ENCODE measurements at places on chromosomes 7 and 10.

GRCh38 chr10:51918884-51919325 is 219.5 kb upstream of the CSTF2T start:
- no peak for DNase-seq

GRCh38 chr7:151315038-151315655 is 26.5 kb upstream of the NUB1 start:
- peak; percentile 76 for DNase-seq

GRCh38 chr10:30241422-30242110 is 107.5 kb downstream of the MTPAP start:
- DNase-seq = no peak

- DNase-seq = no peak
Measured at GRCh38 chr10:64463406-64463805, 942.2 kb downstream of the REEP3 start.

DNA sequence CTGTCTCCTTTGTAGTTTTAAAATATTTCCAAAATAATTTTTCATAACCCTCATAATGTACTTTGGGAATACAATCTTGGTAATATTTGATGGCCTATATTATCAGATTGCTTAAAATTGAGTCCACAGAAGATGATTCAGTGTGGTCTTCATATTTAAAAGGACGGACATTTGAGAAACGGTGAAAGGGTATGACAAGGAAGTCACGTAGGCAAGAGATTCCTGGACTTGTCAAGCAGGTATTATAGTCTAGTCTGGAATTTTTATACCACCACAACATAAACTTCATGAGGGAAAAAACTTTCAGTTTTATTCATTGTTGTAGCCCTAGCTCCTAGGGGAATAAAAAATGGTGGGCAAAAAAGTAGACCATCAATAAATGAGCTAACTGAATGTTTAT is 82.3 kb downstream of the KMT2E start:
- DNase-seq = no peak

DNA sequence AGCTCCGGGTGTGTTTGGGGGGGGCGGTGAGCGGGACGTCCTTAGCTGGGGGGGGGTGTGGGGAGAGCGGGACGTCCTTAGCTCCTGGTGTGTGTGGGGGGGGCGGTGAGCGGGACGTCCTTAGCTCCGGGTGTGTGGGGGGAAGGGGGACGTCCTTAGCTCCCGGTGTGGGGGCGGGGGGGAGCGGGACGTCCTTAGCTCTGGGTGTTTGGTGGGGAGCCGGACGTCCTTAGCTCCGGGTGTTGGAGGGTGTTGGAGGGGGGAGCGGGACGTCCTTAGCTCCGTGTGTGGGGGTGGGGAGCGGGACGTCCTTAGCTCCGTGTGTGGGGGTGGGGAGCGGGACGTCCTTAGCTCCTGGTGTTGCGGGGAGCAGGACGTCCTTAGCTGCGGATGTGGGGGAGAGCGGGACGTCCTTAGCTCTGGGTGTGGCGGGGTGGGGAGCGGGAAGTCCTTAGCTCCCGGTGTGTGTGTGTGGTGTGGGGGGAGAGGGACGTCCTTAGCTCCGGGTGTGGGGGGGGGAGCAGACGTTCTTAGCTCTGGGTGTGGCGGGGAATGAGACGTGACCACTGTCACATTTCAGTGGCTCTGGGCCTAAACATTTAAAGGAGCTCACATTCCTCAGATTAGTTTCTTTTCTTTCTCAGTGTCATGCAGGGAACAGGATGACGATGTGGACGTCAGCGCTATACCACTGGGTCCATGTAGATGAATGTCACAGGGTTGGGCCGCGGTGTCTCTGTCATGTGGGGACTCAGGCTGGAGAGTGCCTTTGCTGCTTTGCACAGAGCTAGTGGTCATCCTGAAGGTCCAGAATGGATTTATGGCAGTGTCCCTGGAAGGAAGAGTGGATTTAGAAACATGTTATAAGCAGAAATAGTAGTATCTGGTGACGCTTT is 7.5 kb downstream of the DYNC2I1 start:
- DNase-seq = peak; percentile 11

- DNase-seq = no peak
Measured at GRCh38 chr7:90459888-90460287, 9.6 kb upstream of the PTTG1IP2 start.

GRCh38 chr7:945147-945555 is 9.3 kb downstream of the ADAP1 start:
- no peak for DNase-seq

GRCh38 chr10:69866688-69867461 is 65.2 kb downstream of the COL13A1 start:
- DNase-seq = no peak

GRCh38 chr7:159027056-159027788 is 117.4 kb downstream of the VIPR2 start:
- DNase-seq = no peak

DNA sequence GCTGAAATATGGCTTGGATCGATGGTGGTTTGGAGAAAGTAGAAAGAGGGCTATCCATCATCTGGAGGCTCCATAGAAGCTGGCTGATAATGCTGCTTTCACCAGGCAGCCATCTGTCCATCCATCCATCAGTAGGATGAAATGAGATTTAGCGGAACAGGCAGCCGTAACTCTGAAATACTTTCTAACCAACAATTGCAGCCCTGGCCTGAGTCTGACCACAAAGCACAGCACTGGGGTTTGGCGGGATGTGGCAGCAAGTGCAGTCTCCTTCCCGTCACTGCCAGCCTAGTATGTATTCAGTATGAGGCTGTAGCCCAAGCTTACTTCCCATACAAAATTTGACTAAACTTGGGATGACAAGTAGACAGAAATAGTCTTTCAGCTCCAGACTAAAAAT is 38.0 kb downstream of the R3HCC1L start:
- no peak for DNase-seq

- no peak for DNase-seq
Measured at GRCh38 chr7:92749832-92750446, 86.4 kb downstream of the CDK6 start.

- no peak for DNase-seq
Measured at GRCh38 chr10:14774797-14775196, at the start of gene FAM107B. TSS of gene FAM107B (minus strand) at chr10:14774897. CDS start at chr10:14774663, 234 bp downstream.

GRCh38 chr10:1255118-1255517 is 198.9 kb downstream of the WDR37 start:
- no peak for DNase-seq

- no peak for DNase-seq
Measured at GRCh38 chr7:12965767-12966166, 278.3 kb downstream of the ARL4A start.

DNA sequence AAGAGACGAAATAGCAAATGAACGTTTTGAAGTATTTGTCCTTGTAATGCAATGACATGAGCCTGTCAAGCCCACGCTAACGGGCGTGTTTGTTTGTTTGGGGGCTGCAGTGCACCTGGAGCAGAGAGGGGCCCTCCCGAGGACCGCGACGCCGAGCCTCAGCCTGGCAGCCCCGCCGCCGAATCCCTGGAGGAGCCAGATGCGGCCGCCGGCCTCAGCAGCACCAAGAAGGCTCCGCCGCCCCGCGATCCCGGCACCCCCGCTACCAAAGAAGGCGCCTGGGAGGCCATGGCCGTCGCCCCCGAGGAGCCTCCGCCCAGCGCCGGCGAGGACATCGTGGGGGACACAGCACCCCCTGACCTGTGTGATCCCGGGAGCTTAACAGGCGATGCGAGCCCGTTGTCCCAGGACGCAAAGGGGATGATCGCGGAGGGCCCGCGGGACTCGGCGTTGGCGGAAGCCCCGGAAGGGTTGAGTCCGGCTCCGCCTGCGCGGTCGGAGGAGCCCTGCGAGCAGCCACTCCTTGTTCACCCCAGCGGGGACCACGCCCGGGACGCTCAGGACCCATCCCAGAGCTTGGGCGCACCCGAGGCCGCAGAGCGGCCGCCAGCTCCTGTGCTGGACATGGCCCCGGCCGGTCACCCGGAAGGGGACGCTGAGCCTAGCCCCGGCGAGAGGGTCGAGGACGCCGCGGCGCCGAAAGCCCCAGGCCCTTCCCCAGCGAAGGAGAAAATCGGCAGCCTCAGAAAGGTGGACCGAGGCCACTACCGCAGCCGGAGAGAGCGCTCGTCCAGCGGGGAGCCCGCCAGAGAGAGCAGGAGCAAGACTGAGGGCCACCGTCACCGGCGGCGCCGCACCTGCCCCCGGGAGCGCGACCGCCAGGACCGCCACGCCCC is 118.5 kb downstream of the CYTH3 start:
- no peak for DNase-seq

DNA sequence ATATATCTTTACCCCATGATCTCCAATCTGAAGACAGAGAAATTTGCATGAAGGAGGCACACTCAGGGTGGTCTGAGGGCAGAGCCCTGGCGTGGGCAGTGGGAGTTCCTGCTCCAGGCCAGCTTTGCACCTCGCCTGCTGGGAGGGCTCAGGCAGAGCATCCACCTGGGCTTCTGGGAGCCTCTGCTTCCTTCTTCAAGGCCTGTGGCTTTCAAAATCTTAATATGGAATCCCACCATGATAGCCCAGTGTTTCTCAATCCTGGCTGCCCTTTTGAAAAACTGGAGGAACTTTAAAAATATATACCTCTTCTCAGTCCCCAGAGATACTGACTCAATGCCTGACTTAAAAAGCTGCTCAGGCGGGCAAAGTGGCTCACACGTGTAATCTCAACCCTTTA is 36.7 kb upstream of the PSAP start:
- DNase-seq = no peak

- no peak for DNase-seq
Measured at GRCh38 chr7:151993977-151994676, 31.3 kb upstream of the GALNT11 start.

DNA sequence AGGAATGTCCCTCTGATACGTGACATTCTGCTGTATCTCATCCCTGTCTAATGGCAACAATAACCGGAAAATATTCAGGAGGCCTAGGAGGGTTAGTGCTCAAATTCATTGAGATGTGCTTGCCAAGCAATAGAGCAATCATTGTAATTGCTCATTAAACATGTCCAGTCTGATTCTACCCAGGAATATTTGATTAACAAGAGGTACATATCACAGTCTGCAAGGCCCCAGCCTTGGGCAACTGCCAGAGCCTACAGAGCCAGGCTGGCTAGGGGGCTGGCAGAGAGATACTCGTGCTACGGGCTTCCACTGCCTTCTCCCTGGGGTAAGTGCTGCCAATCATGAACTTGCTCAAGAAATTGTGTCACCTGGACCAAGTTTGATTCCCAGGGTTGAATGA is 99.1 kb downstream of the ALOX5 start:
- DNase-seq = no peak

- peak; percentile 87 for DNase-seq
Measured at GRCh38 chr7:47670729-47671128, 88.8 kb upstream of the TNS3 start.

DNA sequence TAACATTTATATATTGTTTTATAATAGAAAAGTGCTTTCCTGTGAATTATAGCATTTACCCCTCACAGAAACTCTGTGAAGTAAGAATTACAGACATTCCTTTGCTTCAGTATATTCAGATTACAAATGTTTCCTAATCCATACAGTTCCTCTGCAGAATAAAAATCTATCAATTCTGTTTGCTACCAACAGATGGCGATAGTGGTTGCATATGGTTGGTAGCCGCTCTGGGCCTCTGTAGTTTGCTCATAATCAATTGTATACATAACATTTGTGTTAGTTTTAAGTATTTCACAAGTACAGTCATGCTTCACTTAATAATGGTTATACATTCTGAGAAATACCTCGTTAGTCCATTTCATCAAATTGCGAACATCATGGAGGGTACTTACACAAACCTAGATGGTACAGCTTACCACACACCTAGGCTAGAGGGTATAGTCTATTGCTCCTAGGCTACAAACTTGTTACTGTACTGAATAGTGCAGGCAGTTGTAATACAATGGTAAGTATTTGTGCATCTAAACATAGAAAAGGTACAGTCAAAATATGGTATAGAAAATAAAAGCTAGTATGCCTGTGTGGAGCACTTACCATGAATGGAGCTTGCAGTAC is 94.4 kb upstream of the STEAP4 start:
- peak; percentile 9 for DNase-seq

- no peak for DNase-seq
Measured at GRCh38 chr7:93663561-93664299, 89.2 kb upstream of the CALCR start.

DNA sequence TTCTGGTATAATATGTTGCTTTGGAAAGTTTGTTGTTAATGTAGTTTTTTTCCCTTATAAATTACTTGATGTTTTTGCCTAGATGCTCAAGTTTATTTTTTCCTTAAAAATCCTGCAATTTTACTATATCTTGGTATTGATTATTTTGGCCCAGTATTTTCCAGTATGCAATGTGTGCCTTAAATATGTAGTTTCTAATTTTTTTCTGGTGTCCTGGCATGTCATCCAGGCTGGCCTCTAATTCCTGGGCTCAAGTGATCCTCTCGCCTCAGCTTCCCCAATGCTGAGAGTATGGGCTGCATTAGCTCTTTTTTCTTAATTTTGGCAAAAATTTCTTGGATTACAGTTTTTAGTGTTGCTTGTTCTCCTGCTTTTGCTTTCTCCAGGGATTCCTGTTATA is 57.6 kb downstream of the BMPR1A start:
- no peak for DNase-seq

DNA sequence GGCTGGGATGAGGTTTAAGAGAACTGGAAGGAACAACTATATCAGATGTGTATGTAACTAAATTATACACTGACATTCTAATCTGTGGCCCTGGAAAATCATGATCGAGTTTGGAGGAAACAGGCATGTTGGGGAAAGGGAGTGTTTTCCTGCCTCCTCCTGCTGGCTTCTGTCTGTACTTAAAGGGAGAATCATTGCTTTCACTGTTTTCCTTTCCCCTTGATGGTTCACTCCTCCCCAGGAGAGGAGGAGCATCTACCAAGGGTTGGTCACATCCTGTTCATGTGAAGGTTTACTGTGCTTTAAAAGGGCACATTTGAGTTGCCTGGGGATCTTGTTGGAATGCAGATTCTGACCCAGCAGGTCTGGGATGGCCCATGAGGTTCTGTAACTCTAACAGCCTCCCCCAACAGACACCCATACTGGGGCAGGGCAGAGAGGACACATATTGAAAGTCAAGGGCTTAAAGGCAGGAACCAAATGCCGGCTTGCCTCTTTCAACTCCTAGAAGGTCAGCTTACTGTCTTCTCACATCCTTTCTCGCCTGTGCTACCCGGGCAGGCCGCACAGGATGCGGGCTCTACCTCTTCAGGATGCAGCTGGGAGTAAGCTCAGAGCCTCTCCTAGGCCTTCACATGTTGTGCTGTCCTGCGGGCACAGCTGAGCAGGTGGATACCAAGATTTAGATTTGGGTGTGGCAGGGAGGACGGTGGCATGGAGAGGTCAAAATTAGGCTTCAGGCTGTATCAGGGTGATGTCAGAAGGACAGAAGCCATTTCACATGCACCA is 694.8 kb downstream of the KCNMA1 start:
- DNase-seq = no peak

- peak; percentile 55 for DNase-seq
Measured at GRCh38 chr7:27697861-27698430, 35.3 kb upstream of the HIBADH start.

- DNase-seq = no peak
Measured at GRCh38 chr7:47349401-47349800, 232.5 kb downstream of the TNS3 start.

- DNase-seq = no peak
Measured at GRCh38 chr7:132403465-132404110, 172.7 kb downstream of the PLXNA4 start.

- DNase-seq = no peak
Measured at GRCh38 chr10:128712661-128713400, 586.6 kb upstream of the MKI67 start.

Measured in germinal center (tissue), 1 donor.